AG08396 (cell line): ENCODE measurements at places on chromosomes 16 and 17.
A peak's percentile ranks its signal among the peaks of the same experiment; 100 is the strongest.

GRCh38 chr17:38599398-38599856 lies 6.3 kb downstream of the SRCIN1 start:
- DNase-seq, result no peak

GRCh38 chr16:79728923-79729240 lies 128.3 kb upstream of the MAF start:
- DNase-seq, result no peak

GRCh38 chr16:15606518-15607220 lies 36.3 kb downstream of the MARF1 start:
- DNase-seq, result no peak

- DNase-seq, result no peak
Measured at GRCh38 chr17:74545843-74546230, at the start of gene CD300C. Gene CD300C, minus strand, starts transcription at chr17:74546115. Its CDS starts 333 bp downstream, at chr17:74545782.

GRCh38 chr16:79715061-79715460 lies 114.5 kb upstream of the MAF start:
- no peak for DNase-seq

DNA sequence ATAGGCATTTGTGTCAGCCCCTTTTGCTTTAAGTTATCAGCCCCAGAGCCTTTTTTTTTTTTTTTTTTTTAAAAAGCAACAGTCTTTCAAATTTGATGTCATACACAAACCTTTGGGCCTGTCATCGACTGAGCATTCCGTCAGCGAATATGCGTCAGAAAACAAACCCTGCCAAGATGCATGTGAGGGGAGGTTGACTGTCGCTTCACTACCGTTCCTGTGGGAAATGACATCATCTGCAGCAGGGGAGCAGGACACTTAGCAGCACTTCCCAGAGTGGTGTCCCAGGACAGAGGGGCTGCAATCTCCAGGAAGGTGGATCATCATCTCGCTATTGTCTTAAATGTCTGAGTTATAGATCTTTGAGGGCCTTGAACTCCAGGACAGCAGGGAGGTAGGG lies 358.3 kb downstream of the SNX29 start:
- no peak for DNase-seq

DNA sequence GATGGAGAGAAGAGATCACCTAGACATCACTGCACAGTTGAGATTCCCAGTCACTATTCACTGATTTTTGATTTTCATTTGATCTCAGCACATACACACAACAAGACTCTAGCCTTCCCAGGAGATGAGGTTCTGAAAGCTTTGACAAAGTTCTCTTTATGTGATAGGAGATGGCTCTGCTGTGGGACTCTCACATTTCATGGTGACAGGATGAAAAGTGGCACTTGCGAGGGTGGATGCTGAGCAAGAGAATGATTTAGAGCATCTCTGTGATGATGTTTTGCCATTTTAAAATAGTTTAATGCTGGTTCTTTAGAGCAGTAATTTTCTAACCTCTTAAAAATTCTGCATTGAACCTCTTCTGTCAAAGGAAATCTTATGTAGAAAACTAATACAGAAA lies 113.3 kb upstream of the CA10 start:
- no peak for DNase-seq

DNA sequence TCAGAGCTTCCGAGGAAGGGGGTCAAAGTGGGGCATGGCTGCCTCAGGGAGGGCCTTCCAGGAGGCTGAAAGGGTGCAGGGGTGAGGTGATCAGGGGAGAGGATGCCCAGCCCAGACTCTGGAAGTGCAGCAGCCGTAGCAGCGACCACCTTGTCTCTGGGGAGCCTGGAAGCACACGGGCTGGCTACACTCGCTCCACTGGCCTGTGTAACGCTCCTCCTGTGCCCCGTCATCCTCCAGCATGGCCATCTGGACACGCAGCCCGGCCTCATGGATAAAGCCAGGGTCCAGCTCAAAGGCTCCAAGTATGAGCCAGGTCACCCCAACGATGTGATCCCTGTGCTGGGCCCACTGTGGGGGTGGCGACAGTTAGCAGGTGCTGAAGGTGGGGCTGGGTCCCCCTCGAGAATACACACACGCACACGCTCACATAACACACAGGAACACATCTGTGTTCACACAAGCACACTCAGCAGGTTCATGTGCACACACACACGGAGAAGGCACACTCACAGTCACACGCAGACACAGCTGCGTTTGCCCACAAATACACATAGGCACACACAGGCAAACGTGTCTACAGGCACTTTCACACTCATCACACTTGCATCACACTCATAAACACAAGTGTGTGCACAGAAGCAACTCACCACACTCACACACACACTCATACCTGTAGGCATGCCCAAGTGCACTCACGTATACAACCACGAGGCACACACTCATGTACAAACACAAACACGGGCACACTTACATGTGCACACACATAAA lies 19.3 kb downstream of the POLR3K start:
- no peak for DNase-seq

GRCh38 chr17:22286337-22287041 lies 594.2 kb downstream of the KCNJ18 start:
- DNase-seq, result no peak

DNA sequence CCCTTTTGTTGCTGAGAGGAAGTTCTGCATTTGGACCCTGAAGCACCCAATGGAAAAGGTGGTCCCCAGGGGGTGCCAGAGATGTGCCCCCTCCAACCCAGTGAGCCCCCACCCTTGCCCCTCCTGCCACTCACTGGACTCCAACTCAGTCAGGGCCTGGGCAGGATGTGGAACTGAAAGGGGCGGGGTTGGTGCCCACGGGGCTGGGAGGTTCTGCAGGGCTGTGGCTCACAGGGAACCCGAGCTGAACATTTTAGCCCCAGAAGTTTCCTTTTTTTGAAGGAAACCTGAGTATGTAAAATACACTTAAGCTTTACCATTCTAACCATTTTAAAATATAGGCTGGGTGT lies 15.8 kb upstream of the OGFOD3 start:
- DNase-seq, result no peak

GRCh38 chr17:47368262-47368661 lies 44.5 kb downstream of the EFCAB13 start:
- no peak for DNase-seq

DNA sequence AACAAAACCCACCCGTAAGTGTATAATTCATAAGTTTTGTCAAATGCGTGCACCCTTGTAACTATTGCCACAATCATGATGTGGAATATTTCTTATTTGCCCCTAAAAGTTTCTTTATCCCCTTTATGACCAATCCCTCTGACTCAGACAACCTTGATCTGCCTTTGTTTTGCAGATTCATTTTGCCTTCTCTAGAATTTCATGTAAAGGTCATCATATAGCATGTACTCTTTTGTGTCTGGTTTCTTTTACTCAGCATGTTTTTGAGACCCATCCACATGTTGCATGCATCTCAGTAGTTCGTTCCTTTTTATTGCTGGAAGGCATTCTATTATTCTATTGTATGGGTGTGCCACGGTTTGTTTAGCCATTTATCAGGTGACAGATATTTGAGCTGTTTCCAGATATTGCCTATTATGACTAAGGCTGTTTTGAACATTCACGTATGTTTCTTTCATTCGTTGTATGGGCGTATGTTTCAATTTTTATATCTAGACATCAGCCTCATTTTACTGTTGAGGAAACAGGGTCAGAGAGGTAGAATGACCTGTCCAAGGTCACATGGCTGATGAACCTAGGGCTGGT lies 192.4 kb downstream of the RAB11FIP4 start:
- no peak for DNase-seq

- no peak for DNase-seq
Measured at GRCh38 chr17:47643116-47643515, 6.6 kb upstream of the KPNB1 start.

GRCh38 chr16:14399378-14400284 lies 230.4 kb downstream of the PARN start:
- DNase-seq, result peak; percentile 48

- DNase-seq, result no peak
Measured at GRCh38 chr17:78132767-78133178, 2.2 kb downstream of the TMC8 start.

GRCh38 chr17:78105551-78105950 lies 23.0 kb downstream of the TMC6 start:
- no peak for DNase-seq

GRCh38 chr17:10469459-10469858 lies at the start of gene MYH4:
Gene MYH4, minus strand, starts transcription at chr17:10469559. Its CDS starts 2,814 bp downstream, at chr17:10466745.
- no peak for DNase-seq

- no peak for DNase-seq
Measured at GRCh38 chr17:49316889-49317675, 45.0 kb downstream of the ZNF652 start.

GRCh38 chr16:87534030-87534653 lies 41.3 kb upstream of the ZCCHC14 start:
- no peak for DNase-seq
